Smooth muscle cell of bladder (primary cell): ENCODE measurements at places on chromosomes 3 and 15. TPM values are rescaled to one million over a fixed set of nuclear protein-coding genes. Genes with fewer than 3 reads are reported as not detected.

Gene ST8SIA2
- total RNA-seq: not detected in 2 replicates

Gene CORO2B
- total RNA-seq: 4.3 and 5.3 TPM in 2 replicates

Gene CHRNA5
- 0.09 and 0.14 TPM in 2 replicates for total RNA-seq

Gene LAMB2
- 458 and 626 TPM in 2 replicates for total RNA-seq

Gene OTOL1
- total RNA-seq: not detected in 2 replicates

Gene CAV3
- not detected in 2 replicates for total RNA-seq
